ENCODE measurements at places on chromosomes 12 and 14.

GRCh38 chr12:55072083-55072482 is 52.3 kb downstream of the NEUROD4 start:
- DNase-seq = peak; percentile 49

- DNase-seq = peak; percentile 11
These were observed 12.5 kb upstream of the ANAPC5 start for GRCh38 chr12:121364683-121365121.

DNA sequence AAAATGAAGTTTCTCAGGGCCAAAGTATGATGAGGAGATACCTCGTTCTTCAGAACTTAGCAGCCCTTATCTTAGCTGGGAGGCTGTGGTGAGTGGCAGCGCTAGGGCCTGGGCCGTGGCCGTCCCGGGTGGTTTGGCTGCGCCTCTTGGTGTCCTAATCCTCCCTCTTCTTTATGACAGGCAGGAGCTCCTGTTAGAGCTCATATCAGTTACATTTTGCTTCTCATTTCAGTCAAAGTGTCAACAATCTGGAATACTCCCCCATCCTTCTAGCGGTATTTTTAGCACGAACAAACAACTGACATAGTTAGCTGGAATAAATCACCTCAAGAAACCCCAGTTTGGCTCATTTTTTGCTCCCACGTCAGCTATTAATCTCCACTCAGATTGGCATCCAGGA is 188.8 kb downstream of the TTC7B start:
- DNase-seq = no peak

- no peak for DNase-seq
These were observed 3.4 kb downstream of the ABCD2 start for GRCh38 chr12:39616251-39616650.

DNA sequence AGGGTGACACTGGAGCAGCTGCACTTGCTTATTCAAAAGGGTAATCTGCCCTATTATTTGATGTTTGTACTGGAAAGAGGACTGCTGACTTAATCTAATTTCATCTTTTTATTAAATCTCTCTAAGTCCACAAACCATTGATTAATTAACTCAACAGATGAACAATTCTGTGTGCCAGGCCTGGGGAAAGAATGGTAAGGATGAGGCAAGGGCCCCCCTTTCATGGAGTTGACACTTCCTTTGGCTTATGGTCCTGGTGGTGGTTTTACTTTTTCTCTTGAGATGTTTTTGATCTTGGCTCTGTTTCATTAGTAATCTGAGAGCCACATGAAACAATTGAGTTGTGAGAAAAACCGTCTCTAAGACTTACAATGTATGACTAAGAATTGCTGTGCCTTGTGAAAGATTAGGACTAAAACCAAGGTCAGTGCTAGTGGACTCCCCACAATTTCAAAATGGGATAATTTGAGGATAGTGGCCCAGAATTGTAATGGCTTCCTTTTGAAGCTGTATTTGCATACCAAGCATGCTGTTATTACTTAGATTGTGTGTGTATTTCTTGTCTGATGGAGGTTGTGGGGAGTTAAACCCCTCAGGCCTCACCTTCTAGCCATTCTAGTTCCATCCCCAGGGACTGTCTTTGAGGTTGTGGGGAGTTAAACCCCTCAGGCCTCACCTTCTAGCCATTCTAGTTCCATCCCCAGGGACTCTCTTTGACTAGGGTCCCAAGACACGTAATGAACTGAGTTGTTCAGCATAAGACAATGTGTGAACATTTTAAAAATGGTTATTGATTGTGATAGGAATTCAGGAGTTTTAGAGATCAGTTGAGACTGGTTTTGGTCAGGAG is 52.5 kb upstream of the EVL start:
- DNase-seq = peak; percentile 85

- no peak for DNase-seq
These were observed 79.1 kb downstream of the TMEM117 start for GRCh38 chr12:43914923-43915468.

- DNase-seq = no peak
These were observed 223.3 kb upstream of the SFSWAP start for GRCh38 chr12:131487388-131488124.

DNA sequence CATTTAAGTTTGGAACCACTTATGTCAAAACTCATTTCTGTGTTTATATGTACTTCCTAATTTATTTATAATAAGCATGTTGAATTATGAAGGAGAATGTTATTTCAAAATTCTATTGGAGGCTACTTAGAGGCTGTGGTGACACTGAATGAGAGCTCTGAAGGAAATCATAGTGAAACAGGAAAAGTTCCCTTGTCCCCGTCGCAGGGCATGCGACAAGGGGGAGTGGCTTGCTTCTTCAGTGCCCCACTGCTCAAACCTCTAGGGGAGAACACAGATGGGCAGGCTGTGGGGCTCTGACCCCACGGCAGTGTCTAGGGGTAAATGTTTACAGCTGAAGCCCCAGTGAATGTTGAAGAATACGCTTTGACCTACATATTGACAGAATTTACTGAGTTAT is 261.9 kb downstream of the RAD51B start:
- no peak for DNase-seq

DNA sequence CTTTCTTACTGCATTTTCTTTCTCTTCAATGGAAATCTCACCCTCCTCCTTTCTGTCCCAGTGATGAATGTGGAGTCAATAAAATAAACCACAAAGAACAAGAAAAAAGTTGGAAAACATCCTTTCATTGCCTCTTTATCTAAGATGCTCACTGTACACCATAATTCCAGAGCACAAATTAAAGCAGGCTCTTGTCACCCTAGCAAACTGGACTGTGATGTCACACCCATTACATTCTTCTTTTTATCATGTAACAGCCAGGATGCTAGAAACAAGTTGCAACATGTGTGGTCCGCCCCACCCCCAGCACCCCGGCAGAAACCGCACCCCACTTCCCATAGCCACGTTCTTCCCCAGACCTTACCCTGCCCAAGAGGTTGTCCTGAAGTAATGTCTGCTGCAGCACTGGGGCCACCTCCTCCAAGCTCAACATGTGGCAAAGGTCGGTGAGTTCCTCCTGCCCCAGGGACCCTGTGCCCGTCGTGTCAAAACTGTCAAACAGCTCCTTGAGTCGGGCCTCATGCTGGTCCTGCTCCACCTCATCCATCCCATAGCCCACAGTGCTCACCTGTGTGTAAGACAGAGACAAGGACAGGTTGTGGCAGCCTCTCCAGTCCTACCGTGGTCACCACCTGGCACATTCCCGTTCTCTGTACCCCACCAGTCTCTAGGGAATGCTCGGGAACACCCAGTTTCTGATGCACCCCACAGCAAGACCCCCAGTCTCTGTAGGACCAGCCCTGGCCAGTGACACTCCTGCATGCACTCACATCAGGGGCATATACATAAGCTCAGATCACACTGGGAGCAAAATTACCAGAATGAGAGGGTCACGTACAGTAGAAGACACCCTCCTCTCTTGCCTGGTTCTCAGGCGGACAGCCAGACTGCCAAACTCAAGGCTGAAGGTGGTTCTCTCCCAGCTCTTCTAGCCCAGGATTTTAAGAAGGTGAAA is 9.2 kb downstream of the NIN start:
- DNase-seq = peak; percentile 68

DNA sequence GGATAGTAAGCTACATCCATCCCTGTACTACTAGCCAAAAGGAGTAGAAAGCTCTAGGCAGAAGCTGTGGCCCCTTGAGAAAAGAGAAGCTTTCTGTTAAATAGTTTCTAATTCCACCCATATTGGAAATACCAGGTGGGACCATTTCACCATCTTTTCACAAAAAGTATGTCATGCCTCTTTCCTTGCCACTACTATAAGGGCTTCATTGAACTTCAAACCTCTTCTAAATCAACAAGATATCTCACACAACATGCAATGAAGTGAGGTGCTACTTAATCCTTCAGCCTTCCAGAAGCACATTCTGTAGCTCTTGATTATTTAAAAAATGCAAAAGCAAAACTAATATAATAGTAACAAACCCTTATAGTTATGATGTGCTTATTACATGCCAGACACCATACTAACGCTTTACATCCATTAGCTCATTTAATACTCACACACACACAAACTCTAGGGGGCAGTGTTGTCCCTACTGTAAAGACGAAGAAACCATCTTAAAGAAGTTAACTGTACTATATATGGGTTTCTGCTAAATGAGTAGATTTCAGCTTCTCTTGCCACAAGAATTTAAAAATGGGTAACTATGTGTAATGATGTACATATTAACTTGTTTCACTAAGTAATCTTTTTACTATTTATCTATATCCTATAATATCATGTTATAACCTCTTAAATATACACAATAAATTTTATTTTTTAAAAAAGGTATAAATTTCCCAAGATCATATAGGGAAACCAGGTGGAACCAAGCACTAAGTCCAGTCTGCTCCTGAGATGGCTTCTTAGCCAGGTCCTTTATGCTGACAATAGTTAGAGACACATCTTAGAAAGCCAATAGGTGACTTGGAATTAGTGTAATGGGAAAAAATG is 124.4 kb downstream of the RPS29 start:
- DNase-seq = peak; percentile 59

- peak; percentile 16 for DNase-seq
These were observed 40.2 kb downstream of the HSP90AA1 start for GRCh38 chr14:102046337-102047278.

GRCh38 chr12:53190108-53190729 is 9.5 kb upstream of the CSAD start:
- no peak for DNase-seq

DNA sequence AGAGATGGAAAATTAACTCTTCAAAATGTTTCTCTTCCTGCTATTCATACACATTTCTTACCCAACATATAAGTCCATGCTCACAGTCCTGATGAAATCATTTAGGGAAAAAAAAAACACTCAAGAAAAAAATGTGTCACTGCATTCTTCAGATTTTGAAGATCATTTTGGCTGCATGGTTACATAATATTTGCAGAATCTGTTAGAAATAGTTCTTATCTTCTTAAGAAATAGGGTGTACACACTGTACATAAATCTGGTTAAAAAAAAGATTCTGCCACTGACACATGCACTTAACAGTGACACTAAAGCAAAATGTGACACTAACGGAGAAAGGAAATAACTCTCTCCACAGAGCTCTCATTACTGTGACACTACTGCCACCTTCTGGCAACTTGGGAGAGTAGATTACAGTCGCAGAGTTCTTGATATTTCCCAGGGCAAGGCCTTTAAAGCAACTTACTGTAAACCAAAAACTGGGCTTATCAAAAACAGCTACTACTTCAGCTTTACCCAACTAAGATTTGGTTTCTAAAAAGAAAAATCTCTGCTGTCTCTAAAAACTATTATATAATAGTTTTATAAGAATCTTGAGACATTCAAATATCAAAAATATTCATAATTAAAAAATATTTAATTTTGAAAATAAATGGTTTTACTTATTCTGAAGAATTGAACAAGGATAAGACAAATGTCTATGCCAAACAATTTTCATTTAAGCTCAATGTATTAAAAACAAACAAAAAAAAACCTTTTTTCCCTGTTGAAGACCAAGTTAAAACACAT is 65.0 kb downstream of the SETD3 start:
- DNase-seq = peak; percentile 69

DNA sequence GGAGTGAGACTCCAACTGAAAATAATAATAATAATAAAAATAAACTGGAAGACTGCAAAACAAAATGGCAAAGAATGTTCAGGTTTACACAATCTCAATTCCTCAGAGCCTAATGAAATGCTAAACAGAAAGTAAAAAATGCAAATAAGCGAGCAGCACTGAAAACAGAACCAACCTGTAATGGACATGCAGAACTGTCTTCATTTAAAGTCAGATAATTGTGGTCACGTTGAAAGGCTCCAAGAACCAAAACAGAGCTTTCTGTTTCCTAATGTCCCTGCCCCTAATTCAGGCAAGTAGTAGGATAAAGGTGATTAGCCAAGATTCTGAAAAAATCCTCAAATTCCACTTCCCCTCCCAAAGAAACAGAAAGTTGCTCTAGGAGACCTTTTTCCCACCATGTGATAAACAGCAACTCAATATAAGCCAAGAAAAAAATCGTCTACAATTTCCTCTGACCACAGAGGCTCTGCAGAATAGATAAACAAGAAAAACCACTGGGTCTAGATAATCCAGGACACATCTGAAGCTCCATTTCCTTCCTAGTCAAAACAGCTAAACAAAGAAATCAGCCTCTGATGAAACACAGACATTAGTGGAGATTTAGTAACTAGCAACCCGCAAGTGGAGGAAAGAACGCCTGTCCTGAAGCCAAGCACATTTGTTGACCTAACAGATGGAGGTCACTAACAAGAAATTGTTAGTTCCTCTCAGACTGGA is 3.0 kb downstream of the MIS18BP1 start:
- peak; percentile 60 for DNase-seq
